ENCODE measurements at places on chromosomes 12 and 14. TPM values are rescaled to one million over a fixed set of nuclear protein-coding genes. Genes with fewer than 3 reads are reported as not detected.

FAM234B gene
- 4.7 TPM for total RNA-seq

KRT81 gene
- 0.67 TPM for total RNA-seq

JPH4 gene
- total RNA-seq = not detected

SLC22A17 gene
- total RNA-seq = 0.20 TPM

GLIPR1L1 gene
- not detected for total RNA-seq

OAS2 gene
- total RNA-seq = 101 TPM

CLEC9A gene
- total RNA-seq = not detected

SRRM4 gene
- not detected for total RNA-seq

CLEC2A gene
- not detected for total RNA-seq

BEST3 gene
- total RNA-seq = not detected

MORN3 gene
- total RNA-seq = 0.47 TPM

MYH6 gene
- total RNA-seq = 0.05 TPM

GLI1 gene
- not detected for total RNA-seq

ERP27 gene
- total RNA-seq = 0.73 TPM

VWF gene
- total RNA-seq = 837 TPM

KLHDC1 gene
- total RNA-seq = 0.84 TPM

DIO3 gene
- total RNA-seq = not detected

LRRC9 gene
- total RNA-seq = not detected

SLCO1A2 gene
- total RNA-seq = not detected

CDCA3 gene
- total RNA-seq = 56.9 TPM

FIGNL2 gene
- total RNA-seq = 0.33 TPM

MMP17 gene
- 14.0 TPM for total RNA-seq

TAS2R46 gene
- 0.73 TPM for total RNA-seq

TOMM20L gene
- total RNA-seq = not detected

POC1B gene
- 11.2 TPM for total RNA-seq

KRT79 gene
- not detected for total RNA-seq

ATF7 gene
- 16.0 TPM for total RNA-seq

PKP2 gene
- 1.3 TPM for total RNA-seq

LRP1 gene
- total RNA-seq = 0.40 TPM

INHBC gene
- not detected for total RNA-seq

TAS2R42 gene
- not detected for total RNA-seq

TSPAN9 gene
- total RNA-seq = 30.2 TPM

IRF2BPL gene
- 29.3 TPM for total RNA-seq

STAC3 gene
- total RNA-seq = not detected

VRTN gene
- total RNA-seq = not detected

METTL1 gene
- 10.6 TPM for total RNA-seq

CLEC14A gene
- 167 TPM for total RNA-seq

TAS2R20 gene
- 0.13 TPM for total RNA-seq

HSPA2 gene
- total RNA-seq = 3.6 TPM

NFATC4 gene
- 9.0 TPM for total RNA-seq

APOF gene
- total RNA-seq = not detected

CLEC4A gene
- not detected for total RNA-seq

SLC4A8 gene
- 1.2 TPM for total RNA-seq

SIX4 gene
- 1.00 TPM for total RNA-seq

GALNT16 gene
- total RNA-seq = 0.34 TPM

Data from mammary microvascular endothelial cell (primary cell).